SK-N-DZ (cell line): ENCODE measurements at places on chromosomes 7 and 10.

DNA sequence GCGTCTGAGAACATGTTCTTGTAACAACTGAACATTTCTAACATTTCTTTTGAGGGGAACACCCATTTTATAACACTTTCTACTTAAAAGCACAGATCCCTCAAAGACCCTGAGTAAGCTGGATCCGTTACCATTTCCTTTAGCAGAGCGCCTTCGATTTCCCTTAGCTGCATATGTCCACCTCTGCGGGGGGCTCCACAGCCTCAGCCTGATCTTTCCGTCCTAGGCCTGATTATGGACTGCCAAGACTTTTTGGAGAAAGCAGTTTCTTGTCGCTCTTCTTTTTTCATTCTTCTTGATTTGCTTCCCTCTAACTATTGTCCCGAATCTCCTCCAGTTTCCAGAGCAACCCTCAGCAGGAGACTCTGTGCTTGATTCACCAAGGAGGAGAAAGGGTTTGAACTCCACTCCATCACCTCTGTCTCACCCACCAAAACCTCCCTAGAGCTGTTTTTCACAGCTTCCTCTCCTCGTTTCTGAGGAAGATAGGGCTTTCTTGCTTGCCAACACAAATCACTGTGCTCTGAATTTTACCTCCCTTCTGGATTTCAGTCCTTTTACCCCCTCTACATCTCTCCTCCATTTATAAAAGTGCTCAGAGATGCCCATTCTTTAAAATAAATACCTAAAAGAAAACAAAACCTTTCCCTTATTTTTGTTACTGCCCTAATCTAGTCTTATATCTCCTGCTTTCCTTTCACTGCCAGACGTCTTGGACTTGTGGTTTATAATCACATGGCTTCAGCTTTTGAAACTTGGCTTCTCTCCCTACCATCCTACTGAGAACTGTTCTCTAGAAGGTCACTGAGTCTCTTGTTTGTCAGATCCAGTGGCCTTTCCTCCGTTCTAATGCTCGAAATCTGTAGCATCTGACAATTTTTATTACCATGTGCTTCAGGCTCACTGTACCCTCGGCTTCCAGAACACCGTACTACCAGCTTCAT is 30.5 kb upstream of the ZRANB1 start:
- no peak for DNase-seq

DNA sequence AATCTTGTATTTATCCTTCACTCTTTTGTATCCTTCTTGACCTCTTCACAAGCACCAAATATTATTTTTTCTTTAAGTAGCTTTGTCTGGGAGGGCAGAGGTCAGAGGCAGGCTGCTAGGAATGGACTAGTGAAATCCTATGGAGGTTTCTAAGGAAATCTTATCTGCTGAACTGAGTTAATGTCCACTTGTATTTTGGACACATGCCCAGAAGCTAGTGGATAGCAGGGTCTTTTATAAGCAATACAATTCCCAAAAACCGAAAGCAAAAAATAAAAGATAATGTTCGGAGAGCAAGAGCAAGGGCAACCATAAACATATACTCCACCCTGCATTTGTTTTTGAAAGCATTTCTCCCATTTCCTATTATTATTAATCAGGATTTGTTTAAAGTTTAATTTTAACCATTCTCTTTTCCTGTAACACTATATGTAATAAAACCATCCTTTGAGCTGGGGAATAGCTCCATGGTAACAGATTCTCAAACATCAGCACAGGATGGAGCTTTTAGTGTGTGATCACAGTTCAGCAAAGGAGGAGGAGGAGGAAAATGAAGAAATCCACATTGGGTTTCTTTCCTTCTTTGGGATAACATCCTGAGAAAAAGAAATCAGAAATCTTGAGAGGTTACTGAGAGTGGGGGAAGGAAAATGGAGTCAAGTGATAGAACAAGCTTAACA is 328.2 kb upstream of the LRRN3 start:
- no peak for DNase-seq

GRCh38 chr7:66500087-66500486 is 128.6 kb upstream of the KCTD7 start:
- DNase-seq: no peak

- DNase-seq: no peak
Observed at GRCh38 chr10:1398626-1399410, 338.5 kb downstream of the ADARB2 start.

GRCh38 chr10:78950656-78951587 is 117.8 kb upstream of the ZMIZ1 start:
- DNase-seq: no peak
